Activated CD4-positive, alpha-beta T cell treated with anti-CD3 and anti-CD28 coated beads, Interleukin-2, Interleukin-6, amounts not matched to agents 100 ng/mL and 50 ng/mL, durations not matched to agents 16 hours and 8 hours (primary cell): ENCODE measurements at places on chromosomes 16 and 17.
A peak's percentile ranks its signal among the peaks of the same experiment; 100 is the strongest.

DNA sequence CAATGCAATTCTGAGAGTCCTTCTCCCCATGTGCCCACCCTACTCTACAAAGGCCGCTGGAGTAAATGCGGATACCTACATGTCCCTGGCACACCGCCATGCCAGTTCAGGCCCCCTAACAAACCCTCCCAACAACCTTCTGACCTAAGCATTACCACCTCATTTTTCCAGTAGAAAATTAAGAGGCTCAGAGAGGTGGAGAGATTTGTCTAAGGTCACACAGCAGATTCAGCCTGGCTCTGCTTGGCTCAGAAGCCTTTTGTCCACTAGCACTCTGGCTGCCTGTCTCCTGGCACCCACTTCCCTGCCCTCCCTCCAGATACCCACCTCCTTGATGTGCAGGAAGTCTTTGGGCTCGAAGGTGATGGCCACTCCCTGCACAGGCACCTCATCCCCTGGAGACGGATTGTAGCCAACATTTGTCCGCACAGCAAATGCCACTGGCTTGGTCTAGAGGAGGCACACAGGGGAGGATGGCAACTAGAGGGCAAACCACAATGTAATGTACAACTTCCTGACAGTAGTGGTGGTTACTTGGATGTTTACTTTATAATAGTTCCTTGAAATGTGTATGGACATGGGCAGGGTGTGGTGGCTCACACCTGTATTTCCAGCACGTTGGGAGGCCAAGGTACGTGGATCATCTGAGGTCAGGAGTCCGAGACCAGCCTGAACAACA is 10.2 kb downstream of the CACNB1 start:
- no peak for DNase-seq

DNA sequence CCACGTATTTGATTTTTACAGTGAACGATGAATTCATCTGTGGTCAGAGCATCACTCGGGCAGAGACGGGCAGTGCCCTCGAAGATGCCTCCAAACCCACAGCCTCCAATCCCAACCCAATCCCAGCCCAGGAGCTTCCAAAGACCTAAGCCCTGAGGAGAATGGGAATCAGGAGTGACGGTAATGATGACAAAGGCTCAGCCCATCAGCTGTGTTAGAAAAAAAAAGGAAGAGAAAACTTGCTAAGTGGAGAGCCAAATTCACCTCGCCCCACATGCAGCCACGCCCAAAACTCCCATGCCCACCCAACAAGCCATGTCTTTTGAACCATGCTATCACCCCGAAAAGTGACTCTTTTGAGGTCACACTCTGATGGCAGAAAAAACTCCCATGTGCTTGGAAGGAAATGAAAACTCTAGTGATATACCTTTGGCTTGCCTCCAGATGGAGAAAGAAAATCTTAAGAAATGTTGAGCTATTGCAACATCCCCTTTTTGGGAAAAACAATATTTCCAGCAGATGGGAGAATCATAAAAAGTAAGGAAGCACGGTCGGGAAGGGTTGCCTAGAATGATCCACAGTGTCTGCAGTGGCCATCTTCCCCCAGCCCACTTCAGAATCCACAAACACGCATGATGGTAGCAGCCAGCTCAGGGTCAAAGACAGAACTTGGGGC is 37.7 kb downstream of the XYLT1 start:
- no peak for DNase-seq

DNA sequence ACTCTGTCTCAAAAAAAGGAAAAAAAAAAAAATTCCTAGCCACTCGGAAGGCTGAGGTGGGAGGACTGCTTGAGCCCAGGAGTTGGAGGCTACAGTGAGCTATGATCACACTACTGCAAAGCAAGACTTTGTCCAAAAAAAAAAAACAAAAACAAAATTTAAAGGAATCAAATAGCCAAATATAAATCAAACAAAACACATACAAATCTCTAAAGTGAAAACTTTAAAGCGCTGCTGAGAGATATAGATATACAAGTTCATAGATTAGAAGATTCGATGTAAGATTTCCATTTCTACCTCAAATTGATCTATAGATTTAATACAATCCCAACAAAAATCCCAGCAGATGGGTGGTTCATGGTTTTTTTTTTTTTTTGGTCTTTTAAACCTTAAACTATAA is 83.6 kb downstream of the TTC19 start:
- no peak for DNase-seq

GRCh38 chr16:23158114-23158513 is 8.9 kb upstream of the USP31 start:
- DNase-seq, result no peak

DNA sequence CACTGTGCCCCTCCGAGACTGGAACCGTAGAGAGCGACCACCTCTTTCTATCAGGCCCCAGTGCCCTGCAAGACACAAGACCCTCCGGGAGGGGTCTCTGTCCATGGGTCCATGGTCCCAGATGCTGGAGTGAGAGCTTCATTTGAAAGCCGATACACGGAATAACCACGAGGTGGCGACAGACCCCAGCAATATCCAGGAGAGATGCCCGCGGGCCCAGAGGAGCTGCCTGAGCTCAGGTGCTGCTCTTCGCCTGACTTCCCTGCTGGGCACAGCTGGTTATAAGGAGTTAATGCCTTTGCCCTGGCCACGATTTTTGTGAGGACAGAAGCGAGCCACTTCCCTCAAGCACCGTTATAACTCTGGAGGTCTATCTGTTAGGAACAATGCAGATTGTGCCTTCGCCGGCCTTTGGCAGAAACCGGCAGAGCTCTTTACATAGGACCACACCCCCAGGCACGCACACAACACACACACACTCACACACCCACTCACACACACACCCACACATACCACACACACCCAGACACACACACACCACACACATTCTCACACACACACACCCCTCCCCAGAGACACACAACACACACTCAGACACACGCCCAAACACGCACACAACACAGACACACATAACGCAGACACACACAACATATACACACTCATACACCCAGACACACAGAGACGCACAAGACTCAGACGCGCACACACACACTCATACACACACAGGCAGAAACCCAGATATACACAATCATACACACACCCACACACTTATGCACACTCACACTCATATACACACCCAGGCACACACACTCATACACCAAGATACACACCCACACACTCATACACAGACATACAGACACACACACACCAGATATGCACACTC is 436.4 kb downstream of the SOX9 start:
- DNase-seq, result peak; percentile 75

- no peak for DNase-seq
Measured at GRCh38 chr17:77456271-77456950, 315.6 kb downstream of the SEC14L1 start.

DNA sequence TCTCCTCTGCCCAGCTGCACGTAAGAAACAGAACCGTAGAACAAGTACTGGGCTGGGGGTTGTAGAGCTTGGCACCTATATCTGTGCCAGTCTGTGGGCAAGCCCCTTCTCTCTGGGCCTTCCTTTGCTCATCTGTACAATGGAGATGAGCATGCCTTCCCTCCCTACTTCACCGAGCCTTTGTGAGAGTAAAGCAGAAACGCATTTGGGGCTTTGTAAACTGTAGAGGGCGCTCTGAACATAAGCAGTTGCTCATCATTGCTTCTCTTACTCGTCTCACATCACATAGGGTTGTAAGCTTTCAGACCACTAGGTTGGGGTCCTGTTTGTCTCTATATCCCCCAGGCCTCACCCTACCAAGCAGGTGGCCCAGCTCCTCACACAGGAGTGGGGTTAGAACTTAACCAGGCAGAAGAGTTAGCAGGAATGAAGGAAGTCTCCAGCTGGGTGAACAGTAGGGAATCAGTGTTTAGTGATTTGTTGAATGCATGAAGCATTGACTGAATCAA is 15.1 kb downstream of the SAMD14 start:
- DNase-seq, result peak; percentile 68

GRCh38 chr16:89375686-89376085 is 114.7 kb downstream of the ANKRD11 start:
- no peak for DNase-seq

GRCh38 chr17:16075949-16076348 is 76.3 kb downstream of the TTC19 start:
- no peak for DNase-seq

DNA sequence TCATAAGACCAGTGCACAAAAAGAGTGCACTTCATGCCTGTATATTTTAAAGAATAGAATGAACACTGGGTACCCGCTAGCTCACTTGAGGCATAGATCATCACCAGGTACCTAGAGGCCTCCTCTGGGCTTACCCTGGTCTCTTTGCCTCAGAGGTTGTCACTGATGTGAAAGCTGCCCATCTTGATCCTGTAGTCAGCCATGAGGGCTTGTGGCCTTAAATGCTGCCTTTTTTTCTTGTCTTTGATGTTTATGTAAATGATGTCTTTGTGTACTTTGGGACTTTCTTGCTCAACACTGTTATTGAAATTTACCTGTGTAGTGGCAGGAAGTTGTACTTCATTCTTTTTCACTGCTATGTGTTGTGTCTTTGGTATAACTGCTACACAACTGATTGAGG is 26.8 kb upstream of the SLC5A10 start:
- no peak for DNase-seq

- DNase-seq, result no peak
Measured at GRCh38 chr17:14552306-14552705, 251.4 kb downstream of the HS3ST3B1 start.

DNA sequence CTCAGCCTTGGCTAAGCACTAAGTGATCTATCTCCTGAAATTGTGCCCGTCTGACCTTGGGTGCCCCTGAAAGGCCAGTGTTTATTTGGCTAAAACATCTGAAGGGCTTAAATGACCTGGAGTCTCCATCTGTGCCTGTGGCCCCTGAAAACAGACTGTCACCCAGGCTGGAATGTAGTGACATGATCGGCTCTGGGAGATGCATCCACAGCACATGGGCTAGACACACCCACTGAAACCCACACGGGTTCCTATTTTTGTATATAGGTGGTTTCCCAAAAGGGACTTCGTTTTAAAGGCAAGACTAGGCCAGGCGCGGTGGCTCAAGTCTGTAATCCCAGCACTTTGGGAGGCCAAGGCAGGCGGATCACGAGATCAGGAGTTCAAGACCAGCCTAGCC is 13.5 kb downstream of the CEP295NL start:
- peak; percentile 30 for DNase-seq

DNA sequence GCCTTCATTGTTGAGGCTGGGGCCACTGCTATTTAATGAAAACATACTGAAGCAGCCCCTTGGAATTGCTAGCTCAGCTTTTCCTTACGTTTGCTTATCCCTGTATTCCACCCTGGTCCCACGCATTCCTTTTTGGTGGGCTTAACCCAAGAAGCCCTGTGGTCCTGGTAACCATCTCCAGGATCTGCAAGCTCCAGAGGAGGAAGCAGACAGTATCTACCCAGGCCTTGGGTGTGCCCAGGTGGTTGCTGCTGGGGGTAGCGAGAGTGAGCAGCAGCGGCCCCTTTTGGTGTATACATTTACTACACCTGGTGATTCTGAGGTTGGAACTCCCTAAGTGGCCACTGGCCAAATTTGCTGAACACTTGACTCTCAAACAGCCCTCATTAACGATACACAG is 97.7 kb downstream of the CBLN1 start:
- peak; percentile 11 for DNase-seq

- no peak for DNase-seq
Measured at GRCh38 chr17:35708951-35709350, 22.5 kb upstream of the RASL10B start.
